Caki2 (cell line): ENCODE measurements at places on chromosomes 3 and 15. TPM values are rescaled to one million over a fixed set of nuclear protein-coding genes. Genes with fewer than 3 reads are reported as not detected.

Gene DPP8
- 8.8 and 23.5 TPM in 2 replicates for total RNA-seq

Gene DUOX2
- not detected in 2 replicates for total RNA-seq

Gene ALDH1A2
- 0.81 and 18.9 TPM in 2 replicates for total RNA-seq

Gene CLCN2
- 2.0 and 20.2 TPM in 2 replicates for total RNA-seq

Gene RTP3
- not detected in 2 replicates for total RNA-seq

Gene RBP2
- total RNA-seq = not detected in 2 replicates

Gene ATR
- 7.6 and 8.9 TPM in 2 replicates for total RNA-seq

Gene IGSF11
- total RNA-seq = 0.71 and 0.87 TPM in 2 replicates

Gene COL6A6
- not detected in 2 replicates for total RNA-seq

Gene ARNT2
- total RNA-seq = 26.3 and 35.6 TPM in 2 replicates

Gene LNP1
- 10.8 TPM in 2 replicates for total RNA-seq

Gene SKOR1
- 0.61 TPM in 1 of 2 replicates, not detected in the other for total RNA-seq

Gene PPP1R14D
- total RNA-seq = not detected in 2 replicates

Gene SEC61A1
- total RNA-seq = 141 and 159 TPM in 2 replicates

Gene EPHA3
- total RNA-seq = not detected in 2 replicates
